Dorsolateral prefrontal cortex (tissue), 122 donors: ENCODE measurements at places on chromosomes 4 and X.

DNA sequence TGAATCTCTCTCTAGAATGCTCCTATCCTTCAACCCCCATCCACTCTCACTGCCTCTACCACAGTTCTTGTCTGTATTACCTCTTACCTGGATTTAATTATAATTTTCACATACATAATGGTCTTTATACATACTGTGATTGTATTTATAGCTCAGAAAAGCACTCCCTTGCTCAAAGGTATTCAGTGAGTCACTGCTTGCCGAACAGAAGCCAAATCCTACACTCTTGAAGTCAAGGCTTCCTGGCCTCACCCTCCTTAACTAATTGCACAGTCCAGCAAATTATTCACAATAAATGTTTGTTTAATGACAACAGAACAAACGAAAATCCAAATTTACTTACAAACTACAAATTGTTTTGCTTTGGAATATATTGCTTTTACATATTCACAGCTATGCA is 159.5 kb downstream of the KLHL13 start:
- DNase-seq = no peak

DNA sequence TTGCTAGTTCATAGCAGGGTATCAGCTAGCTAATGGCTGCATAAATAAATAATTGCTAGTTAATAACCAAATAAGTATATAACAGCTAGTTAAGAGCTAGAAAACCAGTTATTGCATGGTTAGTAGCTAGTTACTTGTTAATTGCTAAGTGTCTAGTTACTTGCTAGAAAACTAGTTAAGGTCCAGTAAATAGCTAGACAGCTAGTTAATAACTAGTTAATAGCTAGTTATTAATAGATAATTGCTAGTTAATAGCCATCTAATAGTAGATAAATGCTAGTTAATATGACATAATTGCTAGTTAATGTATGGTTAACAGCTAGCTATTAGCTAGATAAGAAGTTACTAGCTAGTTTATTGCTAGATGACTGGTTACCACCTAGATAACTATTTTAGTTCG is 629.9 kb upstream of the CT83 start:
- DNase-seq = no peak

DNA sequence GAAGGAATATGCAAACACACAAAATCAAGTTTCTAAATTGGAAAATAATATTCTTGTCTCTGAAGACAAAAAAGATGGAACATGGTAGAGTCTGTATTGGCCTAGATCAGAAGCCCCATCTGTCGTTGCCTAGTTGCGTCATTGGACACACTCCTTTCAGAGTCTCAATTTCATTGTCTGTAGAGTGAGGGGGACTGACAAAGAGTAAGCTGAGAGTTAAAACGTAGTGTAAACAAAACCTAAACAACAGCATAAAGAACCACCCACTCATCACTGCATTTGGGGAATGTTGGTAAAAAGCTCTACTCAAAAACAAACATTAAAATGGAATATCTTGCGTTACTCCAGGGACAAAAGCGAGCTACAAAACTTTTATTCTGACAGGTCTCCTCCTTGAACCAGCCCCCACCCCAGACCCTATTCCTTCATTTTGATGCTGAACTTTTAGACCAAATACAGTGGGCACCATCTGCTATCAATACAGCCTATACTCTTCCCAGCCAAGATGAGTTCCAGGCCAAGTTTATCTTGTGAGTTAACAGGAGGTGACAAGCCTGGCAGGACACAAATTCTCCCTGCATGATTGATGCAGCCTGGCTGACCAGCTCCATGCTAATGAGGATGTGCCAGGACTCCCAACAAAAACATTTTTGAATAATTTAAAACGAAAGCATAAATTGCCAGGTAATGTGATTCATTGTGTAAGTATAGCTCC is 125.2 kb downstream of the COL25A1 start:
- DNase-seq = no peak

DNA sequence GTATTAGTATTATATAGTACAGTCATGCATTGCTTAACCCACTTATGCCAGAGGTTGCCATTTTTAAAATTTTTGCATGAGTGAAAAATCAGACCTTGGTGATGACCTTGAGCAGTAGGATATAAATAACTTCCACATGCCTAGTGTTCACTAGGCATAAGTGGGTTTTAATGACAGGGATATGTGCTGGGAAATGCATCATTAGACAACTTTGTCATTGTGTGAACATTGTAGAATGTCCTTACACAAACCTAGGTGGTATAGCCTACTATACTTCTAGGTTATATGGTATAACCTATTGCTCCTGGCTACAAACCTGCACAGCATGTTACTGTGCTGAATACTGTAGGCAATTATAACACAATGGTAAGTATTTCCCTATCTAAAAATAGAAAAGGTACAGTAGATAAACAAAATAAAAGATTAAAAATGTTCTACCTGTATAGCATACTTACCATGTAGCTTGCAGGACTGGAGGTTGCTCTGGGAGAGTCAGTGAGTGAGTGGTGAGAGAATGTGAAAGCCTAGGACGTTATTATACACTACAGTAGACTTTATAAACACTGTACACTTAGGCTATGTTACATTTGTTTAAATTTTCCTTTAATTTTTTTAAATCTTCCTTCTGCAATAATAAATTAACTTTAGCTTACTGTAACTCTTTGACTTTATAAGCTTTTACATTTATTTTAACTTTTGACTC is 326.7 kb downstream of the ANK2 start:
- no peak for DNase-seq

DNA sequence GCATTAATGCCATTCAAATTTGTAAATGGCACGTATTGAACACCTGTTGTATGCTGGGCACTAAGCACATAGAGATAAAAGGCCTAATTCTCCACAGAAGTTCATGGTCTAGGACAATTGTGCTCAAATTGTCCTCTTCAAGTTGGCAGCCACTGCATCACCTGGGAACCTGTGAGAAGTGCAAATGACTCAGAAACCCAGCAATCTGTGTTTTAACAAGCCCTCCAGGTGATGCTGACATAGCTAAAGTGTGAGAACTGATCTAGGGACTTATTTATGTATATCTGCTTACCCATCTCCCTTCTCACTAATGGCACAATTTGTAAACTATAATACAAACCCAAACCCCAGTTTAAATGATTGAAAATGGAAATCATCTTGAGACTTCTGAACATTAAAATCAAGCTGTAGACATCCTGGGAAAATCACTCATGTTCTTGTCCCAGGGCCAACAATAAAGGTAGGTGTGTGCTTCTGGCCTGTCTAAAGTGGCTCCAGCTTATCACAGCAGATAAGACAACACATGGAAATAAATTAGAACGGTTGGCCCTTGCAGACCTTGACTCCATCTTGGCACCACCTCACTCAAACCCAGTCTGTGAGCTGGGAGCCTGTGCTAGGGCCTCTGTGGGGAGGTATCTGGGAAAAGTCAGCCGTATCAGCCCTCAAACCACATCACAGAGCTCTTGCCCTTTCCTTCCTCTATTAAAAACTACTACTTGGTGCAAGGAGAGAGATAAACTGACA is 46.8 kb downstream of the UCHL1 start:
- no peak for DNase-seq

DNA sequence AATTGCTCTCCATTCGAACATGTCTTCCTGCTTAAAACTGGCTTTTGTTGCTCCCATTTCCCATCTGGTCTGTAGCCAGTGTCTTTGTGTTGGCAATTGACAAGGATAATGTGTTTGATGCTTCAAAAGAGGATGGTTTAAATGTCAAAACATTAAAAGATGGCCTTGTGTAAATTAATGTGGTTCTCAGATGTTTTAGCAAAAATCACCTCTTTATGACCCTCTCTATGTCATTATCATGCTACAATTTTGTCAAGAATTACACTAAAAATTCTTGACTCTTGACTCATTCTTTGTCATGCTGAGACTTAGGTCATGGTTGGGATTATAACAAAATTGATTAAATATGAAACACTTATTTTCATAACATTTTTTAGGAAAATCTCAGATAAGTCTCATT is 47.4 kb downstream of the TMEM131L start:
- DNase-seq = no peak

DNA sequence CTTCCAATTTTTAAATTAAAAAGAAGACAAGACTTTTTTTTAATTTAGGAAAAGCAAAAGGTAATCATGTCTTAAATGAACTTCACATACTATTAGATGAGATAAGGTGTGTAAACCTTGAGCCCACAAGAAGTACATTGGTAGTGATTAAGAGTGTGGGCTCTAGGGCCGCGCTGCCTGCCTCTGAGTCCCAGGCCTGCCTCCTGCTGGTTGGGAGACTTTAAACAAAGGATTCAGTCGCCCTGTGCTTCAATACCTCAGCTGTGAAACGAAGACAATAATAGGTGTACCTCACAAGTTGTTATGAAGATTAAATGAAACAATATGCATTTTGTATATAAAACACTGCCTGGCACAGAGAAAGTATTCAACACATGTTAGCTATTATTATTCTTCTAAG is 95.9 kb upstream of the MYOZ2 start:
- DNase-seq = no peak

DNA sequence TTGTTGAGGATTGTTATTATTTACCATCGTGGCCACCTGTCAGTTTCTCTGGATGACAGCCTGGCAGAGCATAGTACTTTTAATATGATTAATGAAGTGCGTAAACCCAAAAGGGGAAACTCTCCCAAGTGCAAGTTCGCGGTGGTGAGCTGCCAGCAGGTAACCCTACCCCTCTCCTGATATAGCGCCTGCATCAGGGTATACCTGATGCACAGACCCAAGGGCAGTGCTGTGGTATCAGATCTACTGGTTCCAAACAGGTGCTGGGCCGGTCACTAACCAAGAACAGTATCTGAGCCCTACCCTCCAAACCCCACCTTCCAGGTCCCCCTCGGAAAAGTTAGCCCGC is 1.6 kb downstream of the RNF150 start:
- DNase-seq = no peak

- no peak for DNase-seq
These were observed 508.5 kb downstream of the MID1IP1 start for GRCh38 chrX:39309721-39310152.

DNA sequence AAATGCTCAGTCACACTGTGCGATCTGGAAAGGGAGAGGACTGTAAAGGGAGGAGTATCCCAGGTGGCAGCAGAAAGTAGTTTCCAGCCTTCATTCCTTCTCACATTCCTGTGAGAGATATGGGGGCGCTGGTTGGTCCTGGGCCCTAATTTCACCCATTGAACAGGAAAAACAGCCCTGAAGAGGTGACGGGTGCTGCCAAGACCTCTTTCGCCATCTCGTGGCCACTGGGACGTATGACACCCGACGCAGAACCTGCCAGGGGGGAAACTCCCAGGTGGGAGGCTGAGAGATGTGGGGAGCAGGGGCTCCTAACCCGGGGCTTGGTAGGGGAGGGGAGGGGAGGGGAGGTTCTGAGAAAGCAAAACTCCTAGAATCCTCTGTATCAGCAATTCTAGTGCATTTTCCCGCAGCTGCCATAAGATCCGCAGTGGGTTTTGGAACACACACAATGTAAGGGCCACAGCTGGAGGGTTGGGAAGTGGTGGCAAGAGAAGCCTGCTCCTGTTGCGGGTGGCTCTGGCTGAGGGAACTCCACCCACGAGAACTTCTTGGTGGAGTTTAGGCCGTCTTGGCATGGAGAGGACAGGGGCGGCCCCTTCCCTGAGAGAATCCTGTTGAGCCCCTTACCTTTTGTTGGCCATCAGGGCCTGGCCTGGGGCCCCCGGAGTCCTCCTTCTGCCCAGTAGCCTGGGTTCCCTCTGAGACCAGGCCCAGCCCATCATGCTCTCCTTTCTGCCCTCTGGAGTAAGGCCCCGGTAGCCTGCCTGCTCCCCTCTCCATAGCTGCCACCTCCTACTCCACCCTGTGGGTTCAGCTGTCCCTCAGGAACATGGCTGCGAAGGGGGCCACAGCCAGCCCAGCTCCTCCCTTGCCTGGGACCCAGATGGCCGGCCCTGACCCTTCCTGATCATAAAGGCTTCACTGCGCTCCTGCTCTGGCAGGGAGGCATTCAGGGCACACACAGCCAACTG is 134.1 kb downstream of the OR13H1 start:
- DNase-seq = peak; percentile 14

- DNase-seq = no peak
These were observed 8.8 kb downstream of the MAMLD1 start for GRCh38 chrX:150371877-150372276.

DNA sequence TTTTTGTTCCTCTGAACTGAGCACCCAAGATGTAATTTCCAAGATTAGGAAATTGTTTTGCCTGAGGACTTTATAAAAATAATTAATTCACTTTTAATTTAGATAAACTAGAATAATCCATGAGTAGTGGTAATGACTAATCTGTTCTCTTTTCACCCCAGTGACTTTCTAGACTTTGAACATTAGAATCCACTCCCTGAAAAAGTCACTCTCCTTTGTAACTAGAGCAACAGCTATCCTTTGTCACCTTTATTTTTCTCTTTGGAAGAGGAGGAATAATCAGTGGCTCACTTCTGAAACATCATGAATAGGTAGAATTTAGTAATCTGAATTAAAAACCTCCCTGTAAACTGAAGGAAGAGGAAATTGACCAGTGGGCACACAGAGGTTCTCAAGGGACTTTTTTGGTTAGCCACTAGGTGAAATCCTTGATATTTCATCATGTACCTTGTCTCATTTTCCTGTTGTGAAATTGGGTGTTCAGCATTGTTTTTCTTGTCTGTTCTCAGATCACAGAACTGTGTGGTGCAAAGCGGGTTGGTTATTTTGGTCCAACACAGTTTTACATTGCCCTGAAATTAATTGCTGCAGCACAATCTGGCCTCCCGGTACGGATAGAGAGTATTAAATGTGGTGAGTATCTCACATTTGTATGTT is 59.4 kb downstream of the REPS2 start:
- DNase-seq = no peak

- DNase-seq = no peak
These were observed 628 bp downstream of the SCLT1 start for GRCh38 chr4:129092631-129093190.

DNA sequence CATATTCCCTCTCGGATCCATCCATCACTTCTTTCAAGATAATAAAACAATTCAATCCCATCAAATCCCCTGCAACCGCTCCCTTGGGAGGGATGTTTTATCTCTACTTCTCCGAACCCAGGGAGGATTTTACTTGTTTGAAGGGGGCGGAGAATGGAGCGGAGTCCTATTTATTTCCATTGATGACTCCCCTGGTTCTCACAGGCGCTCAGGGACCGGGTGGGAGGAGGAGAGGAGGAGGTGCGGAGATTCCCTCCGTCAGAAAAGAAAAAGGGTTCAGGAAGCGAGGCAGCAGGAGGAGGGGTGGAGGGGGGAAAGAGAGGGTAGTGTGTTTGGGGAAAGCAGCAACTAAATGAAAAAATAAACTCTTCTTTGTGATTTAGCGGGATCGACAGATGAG is 2.1 kb downstream of the NDNF start:
- DNase-seq = no peak
